Small intestine (tissue), 16 donors: ENCODE measurements at places on chromosomes 3 and 15. TPM values are rescaled to one million over a fixed set of nuclear protein-coding genes. Genes with fewer than 3 reads are reported as not detected.

The SEMA3G gene
- 30.4 TPM for polyA plus RNA-seq

GRCh38 chr3:127593178-127593577 lies 2.6 kb upstream of the TPRA1 start:
- DNase-seq: no peak
- H3K27me3 ChIP-seq: no peaks in the 10 kb centered on the region
- H3K4me1 ChIP-seq: peaks cover 9% of the 10 kb centered on the region

- H3K4me1 ChIP-seq: no peaks in the 10 kb centered on the region
- DNase-seq: no peak
- H3K36me3 ChIP-seq: no peaks in the 10 kb centered on the region
- no peak overlapping the region for H3K27ac ChIP-seq
- H3K27me3 ChIP-seq: no peaks in the 10 kb centered on the region
These were observed 57.0 kb upstream of the COL6A6 start for GRCh38 chr3:130459944-130460343.

DNA sequence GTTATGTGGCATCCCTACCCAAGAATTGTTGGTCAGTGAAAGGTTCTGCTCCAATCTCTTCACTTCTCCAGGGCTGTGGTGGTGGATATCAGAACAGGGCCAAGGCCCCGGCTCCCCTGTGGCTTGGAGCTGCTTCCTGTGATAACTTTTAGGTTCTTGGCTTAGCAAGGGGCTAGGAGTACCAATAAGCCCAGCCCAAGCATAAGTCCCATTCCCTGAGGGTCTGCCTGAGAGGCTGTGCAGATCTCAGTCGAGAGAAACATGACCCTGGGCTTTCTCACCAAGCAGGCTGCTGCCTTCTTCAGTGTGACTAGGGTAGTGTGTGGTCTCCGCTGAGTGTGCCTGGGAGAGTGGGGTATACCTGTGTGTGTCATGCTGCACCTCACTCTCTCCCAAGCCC lies 7.1 kb downstream of the CLK3 start:
- peaks cover 31% of the 10 kb centered on the region for H3K36me3 ChIP-seq
- H3K27ac ChIP-seq: no peak overlapping the region
- DNase-seq: no peak
- peaks cover 4% of the 10 kb centered on the region for H3K4me1 ChIP-seq
- H3K27me3 ChIP-seq: no peaks in the 10 kb centered on the region

The FBXL2 gene
- polyA plus RNA-seq: not detected

GRCh38 chr3:48445277-48445882 lies 1.2 kb upstream of the ATRIP start:
- no peak overlapping the region for H3K4me3 ChIP-seq
- H3K4me1 ChIP-seq: peaks cover 16% of the 10 kb centered on the region
- no peak for DNase-seq
- no peaks in the 10 kb centered on the region for H3K27me3 ChIP-seq
- H3K36me3 ChIP-seq: peaks cover 24% of the 10 kb centered on the region

DNA sequence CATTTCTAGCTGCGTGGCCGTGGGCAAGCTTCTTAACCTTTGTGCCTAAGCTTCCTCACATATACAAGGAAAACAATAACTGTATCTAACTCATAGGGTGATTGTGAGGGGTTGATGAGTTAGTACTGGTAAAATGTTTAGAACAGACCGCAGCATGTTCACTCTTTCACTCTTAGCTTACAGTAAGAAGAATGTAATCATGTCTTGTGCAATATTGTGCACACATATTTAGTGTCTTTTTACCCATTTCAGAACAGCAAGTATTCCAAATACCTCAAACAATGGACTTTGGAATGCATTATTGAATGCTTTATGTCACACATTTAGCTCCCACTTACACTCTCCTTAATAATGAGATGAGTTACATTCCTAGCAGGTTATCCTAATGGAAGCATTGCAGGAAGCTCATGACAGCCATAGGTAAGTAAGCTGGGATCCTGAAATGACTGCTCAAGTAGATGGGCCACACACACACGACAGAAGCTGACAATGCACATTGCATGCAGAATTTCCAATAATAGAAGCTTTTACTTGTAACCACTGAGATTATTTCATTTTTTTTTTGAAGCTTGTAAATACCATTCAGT lies 468.9 kb upstream of the WNT5A start:
- H3K4me1 ChIP-seq: no peaks in the 10 kb centered on the region
- no peak overlapping the region for H3K4me3 ChIP-seq
- H3K36me3 ChIP-seq: no peaks in the 10 kb centered on the region
- no peak for DNase-seq
- H3K27me3 ChIP-seq: no peaks in the 10 kb centered on the region

DNA sequence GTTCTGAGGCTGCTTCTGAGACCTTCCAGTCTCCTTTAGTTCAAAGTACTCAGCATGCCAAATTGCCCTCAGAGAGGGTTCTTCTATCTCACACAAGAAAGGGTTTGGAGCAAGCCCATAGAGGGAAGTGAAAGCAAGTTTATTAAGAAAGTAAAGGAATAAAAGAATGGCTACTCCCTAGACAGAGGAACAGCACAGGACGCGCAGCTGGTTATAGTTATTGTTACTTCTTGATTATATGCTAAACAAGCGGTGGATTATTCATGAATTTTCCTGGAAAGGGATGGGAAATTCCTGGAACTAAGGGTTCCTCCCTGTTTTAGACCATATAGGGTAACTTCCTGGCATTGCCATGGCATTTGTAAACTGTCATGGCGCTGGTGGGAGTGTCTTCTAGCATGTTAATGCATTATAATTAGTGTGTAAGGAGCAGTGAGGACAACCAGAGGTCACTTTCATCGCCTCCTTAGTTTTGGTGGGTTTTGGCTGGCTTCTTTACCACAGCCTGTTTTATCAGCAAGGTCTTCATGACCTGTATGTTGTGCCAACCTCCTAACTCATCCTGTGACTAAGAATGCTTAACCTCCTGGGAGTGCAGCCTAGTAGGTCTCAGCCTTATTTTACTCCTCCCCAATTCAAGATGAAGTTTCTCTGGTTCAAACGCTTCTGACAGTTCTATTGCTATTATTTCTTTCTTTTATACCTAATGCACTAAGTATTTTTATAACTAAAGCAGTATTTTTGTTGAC lies 26.3 kb downstream of the SCN11A start:
- no peak overlapping the region for H3K4me3 ChIP-seq
- H3K27me3 ChIP-seq: no peaks in the 10 kb centered on the region
- H3K27ac ChIP-seq: no peak overlapping the region
- no peak for DNase-seq

DNA sequence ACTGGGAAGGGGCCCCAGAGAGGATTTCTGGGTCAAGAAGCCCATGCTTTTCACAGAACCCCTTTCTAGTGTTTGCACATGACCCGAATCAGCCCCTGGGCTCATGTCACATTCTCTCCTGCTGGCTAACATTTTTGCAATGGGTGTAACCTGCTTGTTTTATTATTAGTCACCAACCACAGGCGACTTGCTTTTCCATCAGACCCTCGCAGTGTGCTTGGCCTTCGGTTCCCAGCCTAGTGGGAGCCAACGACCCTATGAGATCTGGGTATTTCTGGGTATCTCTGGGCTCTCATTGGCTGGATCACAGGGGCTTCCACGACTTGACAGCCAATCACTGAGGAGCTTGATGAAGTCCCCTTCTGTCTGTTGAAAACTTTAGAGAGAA lies 11.0 kb upstream of the FBLN2 start:
- no peak overlapping the region for H3K27ac ChIP-seq
- H3K4me1 ChIP-seq: no peaks in the 10 kb centered on the region
- no peaks in the 10 kb centered on the region for H3K36me3 ChIP-seq
- no peak for DNase-seq

- no peak overlapping the region for H3K4me3 ChIP-seq
- H3K27ac ChIP-seq: no peak overlapping the region
- H3K36me3 ChIP-seq: no peaks in the 10 kb centered on the region
- no peak for DNase-seq
These were observed 251.0 kb upstream of the ICE2 start for GRCh38 chr15:60729850-60730458.
